Brain (organoid and tissue), 16 donors: ENCODE measurements at places on chromosomes 2 and 18. TPM values are rescaled to one million over a fixed set of nuclear protein-coding genes. Genes with fewer than 3 reads are reported as not detected.

Gene TMEM17
- 1.8 TPM for polyA plus RNA-seq

Gene CXCR4
- polyA plus RNA-seq: 89.1 TPM

Gene UGT1A5
- not detected for polyA plus RNA-seq

Gene FOSL2
- 13.7 TPM for polyA plus RNA-seq

Gene KCNG2
- polyA plus RNA-seq: 0.20 TPM

Gene CD8A
- polyA plus RNA-seq: 2.7 TPM

Gene TCF7L1
- polyA plus RNA-seq: 15.3 TPM

Gene XIRP2
- polyA plus RNA-seq: not detected

Gene FN1
- polyA plus RNA-seq: 172 TPM

Gene RRM2
- polyA plus RNA-seq: 45.9 TPM

GRCh38 chr2:213021971-213022899 lies 129.2 kb downstream of the IKZF2 start:
- no peak for DNase-seq

- DNase-seq: no peak
These were observed 1.8 kb downstream of the IL18RAP start for GRCh38 chr2:102424754-102425153.

DNA sequence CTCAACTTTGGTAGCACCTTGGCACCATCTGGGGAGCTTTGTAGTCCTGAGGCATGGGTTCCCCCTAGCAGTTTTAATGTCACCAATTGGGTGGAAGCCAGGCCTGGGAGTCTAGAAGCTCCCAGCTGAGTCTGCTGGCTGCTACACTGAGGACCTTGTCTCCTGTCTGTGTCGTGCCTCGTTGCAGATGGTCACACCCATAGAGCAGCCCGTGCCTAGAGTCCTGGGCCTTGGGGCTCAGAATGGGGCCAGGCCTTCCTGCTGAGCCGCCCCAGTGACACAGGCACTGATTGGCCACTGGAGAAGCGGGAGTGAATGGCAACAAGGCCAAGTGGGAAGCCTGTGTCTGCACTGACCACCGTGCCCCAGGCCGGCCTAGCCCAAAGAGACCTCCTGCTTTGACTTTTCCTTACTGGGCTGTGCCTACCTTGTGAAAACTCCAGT lies 113.2 kb downstream of the SH3RF3 start:
- DNase-seq: no peak

DNA sequence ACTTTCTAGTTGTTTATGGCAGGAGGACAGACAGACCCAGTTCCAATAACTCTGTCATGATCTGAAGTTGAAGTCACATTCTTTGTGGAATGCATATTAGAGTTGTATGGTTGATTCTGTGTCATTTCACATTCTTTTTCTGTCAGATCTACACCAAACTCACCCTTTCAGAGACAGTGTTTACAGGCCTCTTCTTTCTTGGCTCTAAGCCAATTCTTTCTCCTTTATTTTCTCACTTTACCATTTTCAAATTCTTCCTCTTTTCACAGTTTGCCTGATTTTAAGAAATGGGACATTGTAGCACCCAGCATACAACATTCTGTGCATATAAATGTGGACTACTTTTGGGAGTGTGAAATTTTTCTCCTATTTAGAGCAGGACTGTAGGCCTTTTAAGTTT lies 103.7 kb downstream of the CCDC85A start:
- DNase-seq: no peak

DNA sequence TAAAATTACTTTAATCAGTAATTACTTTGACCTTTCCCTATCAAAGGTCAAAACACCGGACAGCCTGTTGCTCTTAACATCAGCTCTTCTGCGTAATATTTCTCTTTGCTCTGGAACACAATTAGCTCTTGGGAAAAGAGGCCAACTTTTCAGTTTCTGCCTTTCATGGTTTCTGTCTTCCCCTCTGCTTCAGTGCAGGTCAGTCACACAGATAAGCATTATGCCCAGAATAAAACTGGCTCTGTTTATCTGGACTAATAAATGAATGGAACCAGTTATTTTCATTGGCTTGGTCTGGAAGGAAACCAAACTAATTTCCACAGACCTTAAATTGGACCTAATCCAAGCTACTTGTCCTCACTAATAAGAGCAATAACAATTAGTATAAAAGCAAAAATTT lies 26.2 kb upstream of the GALNT3 start:
- DNase-seq: peak; percentile 34

- no peak for DNase-seq
These were observed 47.4 kb upstream of the DNAJC10 start for GRCh38 chr2:182668671-182669070.

DNA sequence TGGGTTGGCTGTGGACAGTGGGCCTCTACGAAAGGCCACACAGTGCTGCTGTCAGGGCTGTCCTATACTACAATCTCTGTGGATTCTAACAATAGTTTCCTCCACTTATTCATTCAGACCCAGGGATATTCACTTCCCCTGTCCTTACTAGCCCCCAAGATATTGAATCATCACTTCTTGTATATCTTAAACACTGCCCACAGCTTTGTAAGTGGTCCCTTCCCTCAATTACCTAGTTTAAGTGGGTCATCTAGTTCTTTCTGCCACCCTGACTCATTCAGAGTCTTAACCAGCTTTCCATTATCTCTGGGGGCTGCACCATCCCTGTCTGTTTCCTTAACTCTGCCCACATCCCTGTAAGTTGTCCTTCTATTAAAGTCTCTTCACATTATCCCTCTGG lies 69.2 kb downstream of the CD28 start:
- no peak for DNase-seq

GRCh38 chr2:221492636-221493035 lies 79.5 kb downstream of the EPHA4 start:
- no peak for DNase-seq

- peak; percentile 8 for DNase-seq
These were observed 57.1 kb upstream of the PAX3 start for GRCh38 chr2:222355860-222356259.

GRCh38 chr2:241112592-241112991 lies 10.5 kb upstream of the MTERF4 start:
- DNase-seq: no peak
